ENCODE measurements at places on chromosomes 5 and 9.

- no peak for DNase-seq
These were observed 32.1 kb downstream of the VAV2 start for GRCh38 chr9:133959966-133960567.

GRCh38 chr5:52560366-52560765 lies 227.3 kb upstream of the ITGA1 start:
- peak; percentile 32 for DNase-seq

DNA sequence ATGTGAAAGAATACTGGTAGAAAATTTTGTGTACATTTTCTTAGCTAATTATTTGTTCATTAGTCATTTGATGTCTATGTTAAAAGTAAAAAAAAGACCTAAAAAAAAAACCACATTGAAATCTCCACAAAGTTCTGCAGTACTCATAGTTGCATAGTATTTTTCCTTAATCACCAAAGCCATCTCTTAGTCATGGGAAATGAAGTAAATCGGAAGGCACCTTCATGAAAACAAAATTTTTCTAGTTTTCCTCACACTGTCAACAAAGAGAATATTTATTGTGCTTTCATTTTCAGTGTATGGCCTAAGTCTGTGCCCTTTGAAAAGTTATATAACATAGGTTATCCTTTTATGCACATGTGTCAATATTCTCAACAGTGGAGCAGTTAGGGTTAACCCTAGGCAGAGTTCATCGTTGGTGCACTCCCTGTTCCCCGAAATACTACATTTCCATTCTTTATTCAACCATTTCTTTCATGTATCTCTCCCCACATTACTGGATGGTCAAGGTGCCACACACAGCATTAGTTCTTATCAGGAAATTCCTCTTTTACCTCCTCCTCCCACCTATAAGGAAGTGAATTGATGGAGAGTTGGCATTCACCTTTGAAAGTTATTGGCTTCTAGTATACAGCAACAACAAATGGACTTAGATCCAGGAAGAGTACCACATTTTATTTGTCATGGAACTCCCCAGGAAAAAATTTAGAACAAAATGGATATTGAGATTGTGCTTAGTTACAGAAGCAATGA lies 93.1 kb downstream of the NUDT12 start:
- DNase-seq, result peak; percentile 41

- DNase-seq, result peak; percentile 50
These were observed 21.4 kb upstream of the SNAPC3 start for GRCh38 chr9:15401266-15401665.

- no peak for DNase-seq
These were observed 154.1 kb upstream of the CD180 start for GRCh38 chr5:67350618-67351201.

DNA sequence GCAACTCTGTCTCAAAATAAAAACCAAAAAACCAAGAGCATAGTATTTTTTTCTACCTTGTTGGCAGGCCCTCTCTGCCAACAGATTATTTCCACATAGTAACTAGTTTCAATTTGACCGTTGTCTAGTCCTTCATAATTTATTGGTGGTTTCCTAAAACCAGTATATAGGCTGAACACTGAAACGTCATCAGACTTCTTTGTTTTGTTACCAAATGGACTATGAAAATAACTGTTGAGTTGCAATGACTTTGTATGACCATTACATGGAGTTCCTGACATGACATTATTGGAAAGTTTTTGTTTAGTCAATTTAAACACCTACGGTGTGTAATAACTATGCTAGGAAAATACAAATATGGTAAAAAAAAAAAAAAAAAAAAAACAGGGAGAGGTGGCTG lies 1.7 kb downstream of the AGGF1 start:
- DNase-seq, result no peak

DNA sequence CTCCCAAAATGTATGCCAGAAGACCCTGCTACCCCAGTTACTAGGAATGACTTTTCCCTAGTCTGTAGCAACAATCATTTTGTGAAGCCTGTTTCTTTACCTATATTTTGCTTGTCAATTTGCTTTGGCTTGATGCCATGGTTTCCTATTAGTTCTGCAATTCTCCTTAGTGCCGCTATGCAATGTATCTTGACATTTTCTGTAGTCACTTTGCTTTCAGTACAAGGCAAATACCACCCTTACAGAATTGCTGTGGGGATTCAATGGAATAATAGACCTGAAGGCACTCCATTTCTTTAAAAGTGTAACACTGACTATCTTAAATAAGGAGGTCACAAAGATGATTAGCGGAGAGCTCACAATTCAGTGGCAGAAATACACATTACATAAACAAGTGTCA lies 291.1 kb downstream of the NR2F1-AS1 start:
- no peak for DNase-seq

DNA sequence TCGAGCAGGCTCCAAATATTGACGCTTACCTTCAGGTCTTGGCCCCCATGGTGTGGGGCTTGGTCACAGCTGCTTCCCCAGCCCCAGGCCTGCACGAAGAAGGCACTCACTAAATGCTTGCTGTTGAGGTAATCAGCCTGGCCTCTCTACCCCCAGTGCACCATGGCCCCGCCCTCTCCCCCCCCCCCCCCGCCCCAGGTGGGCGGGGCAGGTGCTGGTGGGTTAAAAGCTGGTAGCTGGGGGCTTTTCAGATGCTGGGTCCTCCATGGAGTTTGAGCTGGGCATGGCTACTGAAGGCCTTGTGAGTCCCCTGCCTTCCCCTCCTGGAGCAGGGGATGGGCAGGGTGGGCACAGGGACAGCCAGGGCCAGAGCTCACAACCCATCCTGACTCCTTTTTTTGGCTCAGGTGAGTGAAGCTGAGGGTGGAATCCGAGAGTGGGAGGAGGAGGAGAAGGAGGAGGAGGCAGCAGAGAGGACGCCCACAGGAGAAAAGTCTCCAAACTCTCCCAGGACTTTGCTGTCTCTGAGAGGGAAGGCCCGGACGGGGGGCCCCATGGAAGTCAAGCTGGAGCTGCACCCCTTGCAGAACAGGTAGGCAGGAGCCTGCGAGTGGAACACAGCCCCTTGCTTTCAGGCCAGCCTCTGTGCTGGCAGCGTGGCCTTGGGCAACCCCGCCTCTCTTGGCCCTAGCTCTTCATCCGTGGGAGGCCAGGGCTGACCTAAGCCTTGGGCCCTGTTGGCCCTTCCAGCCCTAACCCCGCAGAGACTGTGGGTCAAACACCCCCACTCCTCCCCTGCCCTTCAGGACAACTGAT lies 4.4 kb upstream of the TSPAN17 start:
- no peak for DNase-seq

Data from kidney tubule cell (primary cell).